Stimulated activated CD4-positive, alpha-beta T cell treated with anti-CD3 and anti-CD28 coated beads, TNF-alpha, amount 100 ng/mL, for 4 hours (primary cell): ENCODE measurements at places on chromosomes 7 and 10.

DNA sequence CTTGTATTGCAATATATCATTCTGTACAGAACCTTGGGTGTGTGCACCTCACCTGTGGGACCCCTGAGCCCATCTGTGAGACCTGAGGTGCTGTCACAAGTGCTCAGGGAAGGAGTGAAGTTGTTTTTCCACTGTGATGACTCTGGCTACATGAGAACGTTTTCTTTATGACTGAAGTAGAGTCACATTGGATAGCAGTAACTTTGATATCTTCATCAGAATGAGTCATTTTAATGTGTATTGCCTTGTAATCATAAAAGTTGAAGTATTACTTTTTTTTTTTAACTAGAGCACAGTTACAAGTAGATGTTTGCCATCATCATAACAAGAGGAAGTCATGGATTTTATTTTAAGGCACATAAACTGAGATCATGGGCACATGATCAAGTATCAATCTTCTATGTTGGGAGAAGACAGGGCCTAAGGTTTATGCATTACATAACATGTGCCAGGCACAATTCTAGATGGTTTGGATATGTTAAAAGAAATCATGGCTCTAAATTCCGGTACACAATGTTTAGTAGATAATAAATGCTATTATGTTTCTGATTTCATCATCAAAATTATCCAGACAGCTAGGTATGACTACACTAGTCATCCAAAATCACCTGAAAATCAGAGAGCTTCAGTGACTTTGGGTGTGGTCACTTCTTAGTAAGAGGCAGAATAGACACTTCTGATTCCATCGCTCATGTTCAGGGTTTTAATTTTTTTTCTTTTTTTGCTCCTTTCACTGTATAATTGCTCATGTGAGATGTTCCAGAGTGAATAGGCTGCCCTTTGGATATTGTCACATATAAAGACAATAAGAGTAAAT lies 82.7 kb upstream of the KLF6 start:
- DNase-seq: no peak

GRCh38 chr10:7672341-7673134 lies 5.8 kb upstream of the ITIH5 start:
- no peak for DNase-seq

- DNase-seq: no peak
These were observed 179.4 kb downstream of the CDK14 start for GRCh38 chr7:90775383-90775965.

- DNase-seq: no peak
These were observed 17.7 kb downstream of the IL15RA start for GRCh38 chr10:5959581-5960069.

- no peak for DNase-seq
These were observed 10.3 kb downstream of the TMEM106B start for GRCh38 chr7:12221414-12221813.

- peak; percentile 55 for DNase-seq
These were observed 47.8 kb downstream of the STRA8 start for GRCh38 chr7:135281363-135281949.

GRCh38 chr10:125823663-125824251 lies 411 bp downstream of the BCCIP start:
- DNase-seq: peak; percentile 8

DNA sequence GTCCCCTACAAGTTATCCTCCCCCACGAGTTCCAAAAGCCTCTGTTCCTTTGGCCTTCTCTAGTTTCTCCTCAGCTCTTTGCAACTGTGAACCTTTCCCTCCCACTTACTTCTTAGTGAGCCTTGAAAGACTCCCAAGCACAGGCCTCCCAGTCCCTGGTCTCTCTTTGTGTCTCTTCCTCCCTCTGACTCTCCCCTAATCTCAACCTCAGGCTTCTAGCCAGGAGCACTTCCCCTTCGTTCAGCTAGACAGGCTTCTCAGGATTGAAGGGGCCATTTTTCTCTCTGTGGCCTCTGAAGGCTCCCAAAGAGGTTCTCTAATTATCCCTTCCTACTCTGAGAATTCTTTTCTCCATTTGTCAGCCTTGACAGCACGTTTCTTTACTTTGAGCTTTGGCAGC lies 50.2 kb upstream of the PHYHIPL start:
- no peak for DNase-seq

DNA sequence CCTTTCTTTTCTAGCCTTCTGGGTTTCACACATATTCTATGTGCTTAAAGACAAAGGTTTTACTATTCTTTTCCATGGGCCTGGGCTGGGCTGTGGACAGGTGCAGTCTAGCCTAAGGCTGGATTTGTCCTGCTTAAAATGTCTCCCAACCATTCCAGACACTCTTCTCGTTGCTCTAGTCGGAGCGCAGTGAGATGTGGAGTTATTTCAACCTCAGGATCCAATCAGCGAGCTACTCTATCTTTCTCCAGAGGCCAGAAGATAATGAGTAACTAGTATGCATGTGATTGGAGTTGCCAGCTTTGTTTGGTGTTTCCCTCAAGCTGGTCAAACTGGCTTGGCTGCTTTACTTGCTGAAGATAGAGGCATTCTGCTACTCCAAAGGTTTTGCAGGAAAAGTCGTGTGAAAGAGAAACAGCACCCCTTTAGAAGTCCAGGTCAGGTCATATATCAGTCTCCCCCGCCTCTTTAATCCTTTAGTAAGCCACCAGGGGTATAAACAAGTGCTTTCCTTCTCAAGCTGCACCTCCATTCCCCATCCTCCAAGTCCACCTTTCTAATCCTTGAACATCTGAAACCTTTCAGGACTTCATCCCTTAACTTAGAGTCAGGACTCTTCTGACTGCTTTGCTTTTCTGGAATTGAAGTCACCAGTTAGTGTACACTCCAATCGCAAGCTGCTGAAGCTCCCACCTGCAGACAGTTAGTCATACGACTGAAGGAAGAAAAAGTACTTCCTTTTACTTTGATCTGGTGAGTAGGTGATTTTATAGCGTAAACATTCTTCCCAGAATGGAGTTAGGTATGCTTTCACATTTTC lies 78.8 kb downstream of the DNMBP start:
- DNase-seq: no peak

GRCh38 chr7:7131273-7131672 lies 51.1 kb upstream of the C1GALT1 start:
- DNase-seq: no peak

- no peak for DNase-seq
These were observed 34.5 kb upstream of the ST8SIA6 start for GRCh38 chr10:17488848-17489247.

- no peak for DNase-seq
These were observed 120.3 kb downstream of the WNT2 start for GRCh38 chr7:117202511-117202910.

DNA sequence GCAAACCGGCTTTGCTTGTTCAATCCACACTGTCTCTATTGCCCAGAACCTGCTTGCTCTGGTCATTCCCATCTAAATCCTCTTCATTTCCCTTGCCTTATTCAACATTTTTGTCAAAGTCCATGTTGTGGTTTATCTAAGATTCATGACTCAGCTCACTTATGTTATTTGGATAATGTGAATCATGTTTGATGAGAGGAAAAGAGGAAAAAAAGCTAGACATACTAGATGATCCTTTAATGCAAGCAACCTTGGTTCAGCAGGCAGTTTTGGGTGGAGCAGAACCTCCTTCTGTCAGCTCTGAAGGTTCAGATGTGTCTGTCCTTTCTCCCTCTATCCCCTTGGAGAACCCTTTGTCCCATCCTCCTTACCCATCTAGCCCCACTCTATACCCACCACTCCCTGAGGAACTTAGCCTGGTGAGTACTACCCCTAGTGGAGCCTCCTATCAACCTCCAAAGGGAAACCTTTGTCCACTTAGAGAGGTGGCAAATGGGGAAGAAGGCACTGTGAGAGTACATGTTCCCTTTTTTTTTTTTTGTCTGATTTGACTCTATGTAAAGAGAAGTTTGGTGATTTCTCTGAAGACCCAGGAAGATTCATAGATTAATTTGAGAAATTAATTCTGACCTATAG lies 2.1 kb upstream of the SAMD9L start:
- no peak for DNase-seq

GRCh38 chr7:17153536-17153935 lies 144.9 kb upstream of the AHR start:
- no peak for DNase-seq

DNA sequence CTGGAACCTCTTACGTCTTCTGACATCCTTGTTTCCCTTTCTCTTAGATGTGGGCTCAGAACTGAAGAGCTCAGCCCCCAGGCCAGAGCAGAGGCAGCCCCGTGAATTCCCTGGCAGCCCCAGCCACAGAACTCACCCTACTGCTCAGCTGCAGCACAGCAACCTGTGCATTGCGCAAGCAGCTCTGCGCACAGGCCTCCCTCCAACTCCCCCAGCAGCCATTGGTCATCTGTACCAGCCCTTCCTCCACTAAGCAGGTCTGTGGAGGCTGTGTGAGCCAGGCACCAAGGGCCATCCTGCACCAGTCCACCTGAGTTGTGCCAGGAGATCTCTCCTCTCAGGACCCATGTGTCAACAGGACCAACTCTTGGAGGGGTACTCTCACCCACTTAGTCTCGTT lies 54.5 kb downstream of the ZNF33B start:
- no peak for DNase-seq

GRCh38 chr7:73954181-73954580 lies 73.8 kb upstream of the ELN start:
- no peak for DNase-seq

- DNase-seq: no peak
These were observed 12.8 kb downstream of the CPXM2 start for GRCh38 chr10:123878666-123879303.

GRCh38 chr10:14500172-14500765 lies 169.5 kb upstream of the FRMD4A start:
- DNase-seq: no peak

GRCh38 chr7:50436133-50436806 lies 13.9 kb downstream of the FIGNL1 start:
- no peak for DNase-seq

DNA sequence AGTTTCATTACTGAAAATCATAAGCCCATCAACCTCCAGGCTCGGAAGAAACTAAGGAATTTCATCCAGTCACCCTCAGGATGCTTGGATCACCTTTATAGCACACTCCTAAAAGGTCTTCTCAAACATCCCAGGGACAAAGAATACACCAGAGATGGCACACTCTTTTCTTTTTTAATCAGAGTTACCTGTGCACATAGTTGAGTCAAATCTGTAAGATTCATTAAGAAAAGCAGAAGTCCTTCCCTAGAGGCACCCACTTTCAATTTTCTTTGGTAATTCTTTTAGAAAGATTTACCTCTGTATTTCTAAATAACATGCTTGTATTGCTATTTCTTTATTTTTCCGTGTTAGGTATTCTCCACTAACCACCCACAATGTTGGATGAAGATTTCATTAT lies 50.6 kb upstream of the IL6 start:
- no peak for DNase-seq

- peak; percentile 1 for DNase-seq
These were observed 722 bp downstream of the UPF2 start for GRCh38 chr10:12041766-12042408.

GRCh38 chr7:101936223-101936610 lies 118.8 kb downstream of the CUX1 start:
- DNase-seq: no peak

DNA sequence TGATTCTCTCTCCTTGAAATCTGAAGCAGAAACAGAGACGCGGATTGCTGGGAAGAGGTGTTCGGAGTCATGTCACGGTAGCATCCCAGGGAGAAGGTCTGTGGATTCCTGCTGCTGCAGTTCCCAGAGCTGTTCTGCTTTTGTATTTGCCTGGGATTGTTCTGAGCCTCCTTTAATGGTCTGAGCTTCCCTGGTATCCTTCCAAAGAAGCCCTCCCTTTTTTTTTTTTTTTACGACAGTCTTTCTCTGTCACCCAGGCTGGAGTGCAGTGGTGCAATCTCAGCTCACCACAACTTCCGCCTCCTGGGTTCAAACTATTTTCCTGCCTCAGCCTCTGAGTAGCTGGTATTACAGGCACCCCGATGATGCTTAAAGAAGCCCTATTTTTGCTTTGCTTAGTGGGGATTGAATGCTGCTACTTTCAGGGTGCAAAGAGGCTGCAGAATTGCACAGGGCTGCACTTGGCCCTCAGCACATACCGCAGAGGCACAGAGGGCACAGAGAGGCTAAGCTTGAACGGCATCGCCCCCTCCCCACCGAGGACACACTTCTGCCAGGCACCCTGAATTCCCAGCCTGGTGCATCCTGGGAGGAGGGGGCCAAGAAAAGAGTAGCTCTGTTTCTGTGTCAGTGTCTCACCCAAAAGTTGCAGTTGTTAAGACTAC lies 208.6 kb upstream of the GALNT17 start:
- no peak for DNase-seq

DNA sequence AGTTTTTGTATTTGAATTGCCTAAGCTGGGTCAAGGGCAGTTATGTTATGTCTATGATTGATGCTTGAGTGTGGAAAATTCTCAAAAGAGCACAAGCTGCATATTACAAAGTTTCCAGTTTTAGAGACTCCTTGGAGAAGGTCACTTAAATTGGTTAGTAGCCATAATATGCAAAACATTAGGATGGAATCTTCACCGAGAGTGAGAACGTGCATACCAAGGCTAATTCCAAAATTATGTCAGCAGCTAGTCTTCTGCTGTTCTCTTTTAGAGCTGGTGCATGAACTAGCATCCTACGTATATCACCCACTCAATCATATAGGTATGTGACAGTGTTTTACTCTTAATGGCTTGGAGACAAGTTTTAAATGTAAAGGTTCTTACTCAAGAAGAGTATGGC lies 49.2 kb downstream of the MKX start:
- DNase-seq: no peak

DNA sequence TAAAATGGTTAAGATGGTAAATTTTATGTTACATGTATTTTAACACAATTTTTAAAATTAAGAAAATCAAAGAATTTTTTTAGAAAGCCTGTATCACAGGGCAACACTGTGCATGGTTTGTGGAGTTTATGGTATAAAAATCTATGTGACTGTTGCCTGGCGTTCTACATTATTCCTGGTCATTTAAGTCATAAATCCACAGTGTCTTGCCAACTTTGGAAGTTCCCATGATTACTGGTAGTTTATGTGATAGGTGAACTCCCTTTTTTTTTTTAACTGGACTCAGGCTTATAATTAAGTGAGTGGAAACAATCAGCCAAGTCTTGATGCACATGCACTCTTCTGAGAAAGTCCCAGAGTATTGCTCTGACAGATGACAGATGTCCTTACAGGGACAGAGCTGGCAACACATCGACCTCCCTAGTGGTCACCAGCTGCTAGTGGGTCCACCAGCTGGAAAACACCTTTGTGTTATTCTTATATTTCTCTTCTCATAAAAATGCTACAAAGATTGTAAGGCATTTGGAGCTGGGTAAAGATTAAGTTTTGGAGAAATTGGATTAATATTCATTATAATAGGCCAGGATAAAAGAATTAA lies 8.8 kb upstream of the STN1 start:
- no peak for DNase-seq

DNA sequence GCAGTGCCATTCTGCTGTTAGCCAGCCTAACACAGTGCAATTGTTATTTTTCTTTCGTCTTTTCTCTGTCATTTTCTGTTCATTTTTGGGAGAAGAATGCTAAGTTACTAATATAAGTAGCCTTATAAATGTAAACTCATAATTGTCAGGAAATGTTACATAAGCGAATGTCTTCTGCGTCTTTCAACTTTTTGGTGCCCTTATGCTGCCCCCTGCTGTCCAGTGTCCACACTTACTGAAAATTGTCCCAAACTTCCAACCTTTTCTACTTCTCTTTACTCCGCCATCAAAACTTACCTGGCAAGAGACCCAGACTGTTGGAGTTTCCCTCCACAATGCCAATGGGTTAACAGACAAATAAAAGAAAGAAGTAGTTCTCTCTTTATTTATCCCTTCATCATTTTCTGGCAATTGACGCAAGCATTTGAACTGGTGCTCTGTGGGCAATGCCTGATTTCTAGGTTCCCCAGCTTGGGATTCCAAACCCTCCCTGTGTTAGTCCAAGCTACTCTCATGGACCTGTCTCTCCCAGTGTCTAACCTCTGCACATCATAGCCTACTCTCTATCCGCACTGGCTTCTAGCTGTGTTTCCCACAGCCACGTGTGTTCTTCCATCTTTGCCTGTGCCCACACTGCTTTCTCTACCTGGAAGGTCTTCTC lies 21.0 kb upstream of the EPC1 start:
- peak; percentile 68 for DNase-seq
